ENCODE measurements at places on chromosomes 5 and 9.

- DNase-seq = no peak
Measured at GRCh38 chr9:92668746-92669526, 995 bp downstream of the IPPK start.

GRCh38 chr5:124932791-124933600 lies 186.6 kb upstream of the ZNF608 start:
- no peak for DNase-seq

GRCh38 chr5:171975877-171976667 lies 30.4 kb downstream of the FBXW11 start:
- DNase-seq = no peak

- DNase-seq = no peak
Measured at GRCh38 chr5:61431923-61432620, 100.0 kb downstream of the ZSWIM6 start.

GRCh38 chr5:76086095-76086494 lies 2.9 kb downstream of the SV2C start:
- no peak for DNase-seq

DNA sequence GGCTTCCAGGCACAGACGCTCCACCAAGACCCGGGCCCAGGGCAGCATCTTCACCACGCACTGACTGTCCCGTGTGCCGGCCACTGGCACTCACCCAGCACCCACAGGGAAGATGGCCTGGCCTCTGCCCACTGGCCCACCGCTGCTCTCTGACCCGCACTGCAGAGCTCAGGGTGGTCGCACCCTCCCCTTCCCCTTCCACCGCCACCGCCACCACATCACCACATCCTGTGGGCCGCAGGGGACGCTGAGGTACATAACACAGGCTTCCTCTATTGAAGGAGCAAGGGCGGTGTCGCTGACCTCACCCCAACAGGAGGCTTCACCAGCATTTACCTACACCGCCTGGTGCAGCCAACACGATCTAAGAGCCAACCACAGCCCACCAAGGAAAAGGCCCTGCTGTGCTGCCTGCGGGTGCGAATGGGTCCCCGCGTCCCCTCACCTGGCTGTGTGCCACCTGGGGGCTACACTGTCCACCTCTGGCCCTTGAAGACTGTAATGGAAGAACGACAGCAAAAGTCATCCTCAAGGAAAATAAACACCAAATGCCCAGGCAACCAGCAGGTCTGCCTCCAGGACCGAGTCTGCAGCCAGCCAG lies 101.8 kb downstream of the CAMSAP1 start:
- no peak for DNase-seq

GRCh38 chr5:35971186-35971877 lies 19.9 kb downstream of the UGT3A1 start:
- no peak for DNase-seq

GRCh38 chr9:128685636-128686489 lies 3.2 kb upstream of the SET start:
- DNase-seq = no peak

DNA sequence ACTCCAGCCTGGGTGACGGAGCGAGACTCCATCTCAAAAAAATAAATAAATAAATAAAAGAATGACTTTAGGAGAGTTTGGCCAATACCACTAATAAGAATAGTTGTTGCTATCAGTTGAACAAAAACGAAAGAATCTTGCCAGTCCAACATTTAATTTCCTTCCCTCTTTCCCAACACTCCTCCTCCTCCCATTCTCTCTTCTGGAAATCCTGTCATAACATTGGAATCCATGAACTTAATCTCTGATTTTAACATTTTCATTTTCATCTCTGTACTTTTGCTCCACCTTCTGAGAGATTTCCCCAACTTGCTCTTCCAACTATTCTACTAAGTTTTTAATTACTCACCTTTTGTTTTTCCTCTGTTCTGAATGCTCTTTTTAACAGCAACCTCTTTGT lies 42.8 kb upstream of the CDK20 start:
- no peak for DNase-seq

DNA sequence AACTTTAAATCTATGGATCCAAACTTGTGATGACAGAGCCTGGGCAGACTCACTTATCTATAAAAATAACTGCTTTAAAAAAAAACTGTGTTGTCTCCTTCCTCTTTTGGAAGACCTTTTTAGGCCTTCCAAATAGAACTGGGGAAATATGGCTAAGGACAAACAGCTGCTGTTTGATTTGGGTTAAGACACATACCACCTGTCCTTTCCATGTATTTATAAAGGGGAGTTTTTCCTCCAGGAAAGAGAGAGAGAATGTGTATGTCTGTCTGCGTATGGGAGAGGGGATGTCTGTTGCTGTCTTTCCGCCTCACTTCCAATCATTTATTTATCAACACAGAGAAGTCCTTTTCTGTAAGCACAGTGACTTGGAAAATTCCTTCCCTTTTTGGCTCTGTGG lies 2.8 kb downstream of the ARHGEF37 start:
- DNase-seq = no peak

DNA sequence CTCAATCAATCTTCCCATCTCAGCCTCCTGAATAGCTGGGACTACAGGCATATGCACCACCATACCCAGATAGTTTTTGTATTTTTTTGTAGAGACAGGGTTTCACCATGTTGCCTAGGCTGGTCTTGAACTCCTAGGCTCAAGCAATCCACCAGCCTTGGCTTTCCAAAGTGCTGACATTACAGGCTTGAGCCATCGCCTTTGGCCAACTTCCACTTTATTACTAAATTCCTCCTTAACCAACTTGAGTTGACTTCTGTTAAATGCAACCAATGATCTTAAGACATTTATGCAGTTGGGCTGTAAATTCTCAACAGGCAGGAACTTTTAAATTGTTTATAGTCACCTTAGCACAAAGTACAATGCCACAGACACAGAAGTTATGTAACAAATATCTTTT lies 2.8 kb downstream of the LARS1 start:
- DNase-seq = no peak

DNA sequence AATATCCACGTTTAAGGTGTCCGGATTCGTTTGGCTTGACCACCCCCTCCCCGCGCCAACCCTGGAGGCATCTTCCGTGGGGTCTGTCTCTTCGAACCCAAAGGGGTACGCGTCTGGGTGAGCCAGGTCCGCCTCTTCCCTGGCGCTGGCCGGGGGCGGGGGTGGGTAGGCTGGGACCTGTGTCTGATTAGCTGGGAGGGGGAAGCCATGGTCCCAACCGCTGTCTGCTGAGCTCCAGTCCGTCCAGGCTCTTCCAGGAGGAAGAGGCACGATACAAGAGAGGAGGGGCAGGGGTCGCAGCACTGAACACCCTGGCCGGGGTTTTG lies at the start of gene LVRN:
TSS of gene LVRN (plus strand) at position 237 of the 326 bp plus-strand sequence. CDS start 143 bp downstream, outside the sequence.
- no peak for DNase-seq

DNA sequence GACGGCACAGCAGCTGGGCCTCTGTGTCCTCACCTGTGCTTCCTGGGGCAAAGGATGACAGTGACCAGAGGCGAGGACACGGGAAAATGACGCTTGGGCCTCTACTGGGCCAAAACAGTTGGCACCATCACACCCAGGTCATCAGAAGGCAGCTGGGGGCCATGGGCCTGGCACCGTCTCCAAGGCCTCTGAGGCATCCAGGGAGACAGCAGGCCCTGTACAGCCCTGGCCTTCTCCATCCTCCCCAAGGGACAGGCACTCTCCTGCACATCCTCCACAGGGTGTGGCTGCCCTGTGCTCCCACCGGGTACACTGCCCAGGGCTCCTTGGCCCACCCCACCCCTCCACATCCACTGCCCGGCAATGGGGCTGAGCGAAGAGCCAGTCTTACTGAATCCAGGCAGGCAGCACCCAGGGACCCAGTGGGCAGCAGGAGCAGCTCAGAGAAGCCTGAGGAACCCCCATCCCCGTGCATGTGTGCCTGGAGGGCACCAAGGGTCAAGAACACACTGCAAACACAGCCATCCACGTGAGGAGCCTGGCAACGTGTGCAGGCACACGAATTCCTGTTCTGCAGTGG lies 4.0 kb downstream of the LPCAT1 start:
- no peak for DNase-seq

DNA sequence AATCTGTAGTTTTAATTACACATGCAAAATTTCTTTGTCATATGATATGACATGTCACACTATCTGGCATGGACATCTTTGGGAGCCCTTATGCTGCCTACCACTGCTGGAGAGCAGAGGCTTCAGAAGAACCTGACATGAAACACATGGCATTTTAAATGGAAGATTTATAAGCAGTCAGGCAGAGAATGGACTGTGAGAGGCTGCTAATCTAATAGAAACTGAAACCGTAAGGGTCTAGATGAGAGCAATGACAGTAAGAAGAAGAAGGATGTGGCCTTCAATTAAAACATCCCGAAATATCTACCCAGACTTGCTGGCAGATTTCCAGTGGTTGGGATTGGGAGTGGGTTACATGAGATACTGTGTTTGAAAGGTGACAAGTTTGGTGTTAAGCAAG lies 149.8 kb downstream of the MACIR start:
- DNase-seq = no peak

GRCh38 chr5:14617441-14617840 lies 35.8 kb downstream of the OTULINL start:
- no peak for DNase-seq

DNA sequence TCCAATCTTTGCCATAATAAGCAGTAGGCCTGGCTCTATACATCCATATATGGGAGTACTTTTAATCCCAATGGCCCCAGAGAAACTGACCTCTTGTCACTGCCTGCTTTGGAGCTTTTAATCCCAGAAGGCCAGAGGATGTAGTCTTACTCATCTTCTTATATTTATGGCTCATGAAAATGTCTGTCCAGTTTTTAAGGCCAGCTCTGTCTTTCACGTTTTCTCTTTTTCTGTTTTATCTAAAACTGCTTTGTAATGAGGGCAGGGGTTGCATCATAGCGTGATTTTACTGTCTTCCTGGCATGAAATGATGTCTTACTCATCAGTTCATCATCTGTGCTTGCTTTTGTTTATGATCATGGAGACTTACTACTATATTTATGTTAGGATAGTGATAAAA lies 1094.9 kb downstream of the MAT2B start:
- DNase-seq = no peak

DNA sequence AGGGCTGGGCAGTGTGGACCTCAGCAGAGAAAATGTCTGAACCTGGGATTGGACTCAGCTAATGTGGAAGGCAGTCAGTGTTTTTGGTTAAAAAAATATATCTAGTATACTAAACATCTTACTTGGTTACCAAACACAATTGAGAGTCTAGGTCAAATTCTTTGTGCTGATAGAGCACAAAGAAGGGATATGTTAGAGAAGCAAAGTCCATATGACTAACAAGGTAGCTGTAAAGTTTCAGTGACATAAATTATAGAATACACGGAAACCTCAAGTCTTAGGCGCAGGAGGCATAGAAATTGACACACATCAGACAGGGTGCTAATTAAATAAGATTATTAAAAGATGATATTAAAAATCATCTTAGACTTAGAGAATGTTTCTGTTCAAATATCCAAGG lies 718.3 kb downstream of the TLR4 start:
- DNase-seq = no peak

DNA sequence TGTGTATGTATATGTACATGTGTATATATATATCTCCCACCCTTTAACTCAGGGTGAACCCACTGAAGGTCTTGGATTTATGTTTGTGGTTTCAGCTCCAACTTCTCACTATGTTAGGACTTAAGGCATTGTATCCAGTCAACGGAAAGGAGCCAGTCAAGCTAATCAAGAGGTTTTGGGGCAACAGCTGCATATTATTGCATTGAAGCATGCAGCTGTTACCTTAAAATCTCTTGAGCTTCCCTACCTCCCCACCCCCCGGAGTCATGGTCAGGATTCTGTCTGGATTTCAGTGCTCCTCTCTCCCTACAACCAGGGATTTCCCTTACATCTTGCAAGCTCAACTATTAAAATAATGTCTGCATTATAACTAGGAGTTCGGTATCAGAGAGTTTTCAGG lies 399.5 kb downstream of the SPOCK1 start:
- DNase-seq = no peak

DNA sequence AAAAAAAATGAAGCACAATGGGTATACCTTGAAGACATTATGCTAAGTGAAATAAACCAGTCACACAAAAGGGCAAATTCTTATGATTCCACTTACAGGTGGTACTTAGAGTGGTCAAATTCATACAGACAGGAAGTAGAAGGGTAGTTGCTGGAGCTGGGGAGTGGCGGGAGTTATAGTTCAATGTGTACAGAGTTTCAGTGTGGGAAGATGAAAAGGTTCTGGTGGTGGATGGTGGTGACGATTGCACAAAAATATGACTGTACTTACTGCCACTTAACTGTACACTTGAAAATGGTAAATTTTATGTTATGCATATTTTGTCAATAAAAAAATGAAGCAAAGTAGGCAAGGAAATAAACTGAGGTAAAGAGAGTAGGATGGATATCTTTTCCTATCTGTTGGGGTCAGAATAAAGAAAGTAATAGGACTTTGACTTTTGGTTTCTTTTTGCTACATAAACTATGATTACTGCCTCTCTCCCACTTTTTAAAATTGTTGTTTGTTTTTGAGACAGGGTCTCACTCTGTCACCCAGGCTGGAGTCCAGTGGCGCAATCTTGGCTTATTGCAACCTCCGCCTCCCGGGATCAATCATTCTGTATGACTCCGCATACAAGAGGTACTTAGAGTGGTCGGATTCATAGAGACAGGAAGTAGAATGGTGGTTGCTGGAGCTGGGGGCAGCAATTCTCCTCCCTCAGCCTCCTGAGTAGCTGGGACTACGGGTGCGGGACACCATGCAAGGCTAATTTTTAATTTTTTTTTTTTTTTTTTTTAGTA lies 4.0 kb upstream of the PSAT1 start:
- no peak for DNase-seq
